ENCODE measurements at places on chromosomes 4 and X. TPM values are rescaled to one million over a fixed set of nuclear protein-coding genes. Genes with fewer than 3 reads are reported as not detected.

DNA sequence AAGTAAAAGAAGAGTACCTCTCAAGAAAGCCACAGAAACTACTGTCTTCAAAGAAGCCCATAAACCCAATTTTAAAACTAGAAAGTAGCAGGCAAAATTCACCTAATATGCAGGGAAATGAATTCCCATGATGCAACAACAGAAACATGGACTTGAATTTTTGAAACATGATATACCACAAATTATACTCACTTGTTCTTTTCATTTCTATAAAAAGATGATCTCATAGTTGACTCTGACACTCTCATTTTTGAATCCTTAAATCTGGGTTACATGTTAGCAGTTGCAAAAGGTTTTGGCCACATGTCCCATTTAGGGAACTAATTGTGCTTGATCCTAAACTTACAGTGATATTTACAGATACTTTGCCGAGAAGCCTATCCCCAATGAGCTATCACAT, 1130.8 kb downstream of the FAT4 start:
- no peaks in the 10 kb centered on the region for H3K36me3 ChIP-seq
- DNase-seq: no peak
- H3K4me1 ChIP-seq: peaks cover 16% of the 10 kb centered on the region
- H3K27ac ChIP-seq: no peak overlapping the region

- no peaks in the 10 kb centered on the region for H3K27me3 ChIP-seq
- no peaks in the 10 kb centered on the region for H3K36me3 ChIP-seq
- DNase-seq: no peak
- no peak overlapping the region for H3K27ac ChIP-seq
- no peaks in the 10 kb centered on the region for H3K4me1 ChIP-seq
Measured at GRCh38 chr4:53233114-53233795, 132.6 kb downstream of the SCFD2 start.

DNA sequence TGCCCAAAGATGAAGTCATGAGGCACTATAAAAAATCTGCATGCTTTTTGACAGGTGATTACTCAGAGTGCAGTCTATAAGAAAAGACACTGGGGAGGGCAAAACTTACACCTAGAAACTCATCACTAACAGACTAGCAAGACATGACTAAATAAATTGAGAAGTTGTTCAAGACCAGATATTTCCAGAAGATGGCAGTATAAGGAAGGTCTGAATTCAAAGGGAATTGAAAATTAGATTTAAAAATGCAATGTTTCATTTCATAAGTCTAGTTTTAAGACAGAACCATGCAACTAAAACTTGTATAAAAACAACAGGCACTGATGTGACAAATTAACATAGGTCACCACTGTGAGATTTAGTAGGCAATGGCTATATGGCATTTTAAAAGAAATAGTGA, 232.5 kb upstream of the POF1B start:
- DNase-seq: no peak
- H3K4me1 ChIP-seq: no peaks in the 10 kb centered on the region
- no peaks in the 10 kb centered on the region for H3K36me3 ChIP-seq
- H3K27ac ChIP-seq: no peak overlapping the region
- no peaks in the 10 kb centered on the region for H3K27me3 ChIP-seq

- no peaks in the 10 kb centered on the region for H3K27me3 ChIP-seq
- H3K36me3 ChIP-seq: no peaks in the 10 kb centered on the region
- no peak for DNase-seq
- H3K27ac ChIP-seq: no peak overlapping the region
- no peaks in the 10 kb centered on the region for H3K4me1 ChIP-seq
- no peak overlapping the region for H3K4me3 ChIP-seq
Measured at GRCh38 chr4:146494143-146494542, 27.6 kb downstream of the SLC10A7 start.

DNA sequence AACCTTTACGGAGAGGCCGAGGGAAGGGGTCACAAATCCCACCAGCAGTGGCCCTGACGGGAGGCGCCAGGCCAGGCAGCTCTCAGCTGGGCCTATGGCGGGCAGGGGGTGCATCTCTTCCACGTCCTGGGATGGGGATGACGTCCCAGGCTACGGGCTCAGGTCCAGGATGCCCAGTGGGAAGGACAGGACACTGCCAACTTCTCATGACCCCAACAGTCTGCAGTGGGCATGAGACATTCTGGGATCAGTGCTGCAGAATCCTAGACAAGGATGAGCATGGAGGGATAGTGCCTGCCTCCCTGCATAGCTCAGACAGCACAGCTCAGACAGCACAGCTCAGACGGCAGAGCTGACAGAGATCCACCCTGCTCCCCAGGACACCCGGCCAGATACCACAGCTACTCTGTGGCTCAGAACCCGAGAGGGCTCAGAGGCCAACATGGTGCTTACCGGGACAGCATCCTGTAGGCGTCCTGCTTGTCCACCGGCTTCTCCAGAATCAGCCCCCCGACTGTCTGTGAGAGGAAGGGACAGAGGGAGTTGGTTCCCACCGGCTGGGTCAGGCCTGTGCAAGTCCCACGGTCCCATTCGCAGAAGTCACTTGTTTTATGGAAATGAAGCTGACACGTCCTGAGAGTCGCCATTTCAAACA, 17.3 kb downstream of the ASMTL start:
- peaks cover 68% of the 10 kb centered on the region for H3K36me3 ChIP-seq
- H3K4me1 ChIP-seq: no peaks in the 10 kb centered on the region
- no peak overlapping the region for H3K4me3 ChIP-seq

ADH7 gene
- total RNA-seq: not detected

GRCh38 chr4:17030543-17030942, 132.1 kb upstream of the LDB2 start:
- no peaks in the 10 kb centered on the region for H3K27me3 ChIP-seq
- no peaks in the 10 kb centered on the region for H3K4me1 ChIP-seq
- no peak for DNase-seq
- H3K4me3 ChIP-seq: no peak overlapping the region
- H3K27ac ChIP-seq: no peak overlapping the region

DNA sequence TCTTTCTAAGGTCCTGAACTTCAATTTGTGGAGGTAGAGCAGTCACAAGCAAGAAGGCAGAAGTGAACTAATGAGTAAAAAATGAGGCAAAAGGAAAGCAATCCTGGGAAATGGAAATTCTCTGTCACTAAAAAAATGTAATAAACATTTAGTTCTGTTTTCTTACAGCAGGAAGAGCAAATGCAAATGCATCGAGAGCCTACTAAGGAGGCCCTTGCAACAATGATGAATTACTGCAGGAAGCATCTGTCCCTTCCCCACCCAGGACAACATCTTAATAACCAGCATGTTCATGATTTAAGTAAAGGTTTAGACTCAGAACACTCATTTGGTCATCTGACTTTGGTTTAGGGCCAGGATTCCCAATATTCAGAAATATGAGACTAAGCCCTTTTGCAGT, 341.4 kb upstream of the NOCT start:
- DNase-seq: no peak
- no peaks in the 10 kb centered on the region for H3K4me1 ChIP-seq
- H3K4me3 ChIP-seq: no peak overlapping the region
- H3K36me3 ChIP-seq: no peaks in the 10 kb centered on the region
- no peaks in the 10 kb centered on the region for H3K27me3 ChIP-seq

GRCh38 chrX:119288890-119289393, 52.9 kb downstream of the PGRMC1 start:
- DNase-seq: no peak
- H3K4me1 ChIP-seq: no peaks in the 10 kb centered on the region
- no peaks in the 10 kb centered on the region for H3K36me3 ChIP-seq
- H3K27ac ChIP-seq: no peak overlapping the region
- H3K27me3 ChIP-seq: no peaks in the 10 kb centered on the region
- H3K4me3 ChIP-seq: no peak overlapping the region

DNA sequence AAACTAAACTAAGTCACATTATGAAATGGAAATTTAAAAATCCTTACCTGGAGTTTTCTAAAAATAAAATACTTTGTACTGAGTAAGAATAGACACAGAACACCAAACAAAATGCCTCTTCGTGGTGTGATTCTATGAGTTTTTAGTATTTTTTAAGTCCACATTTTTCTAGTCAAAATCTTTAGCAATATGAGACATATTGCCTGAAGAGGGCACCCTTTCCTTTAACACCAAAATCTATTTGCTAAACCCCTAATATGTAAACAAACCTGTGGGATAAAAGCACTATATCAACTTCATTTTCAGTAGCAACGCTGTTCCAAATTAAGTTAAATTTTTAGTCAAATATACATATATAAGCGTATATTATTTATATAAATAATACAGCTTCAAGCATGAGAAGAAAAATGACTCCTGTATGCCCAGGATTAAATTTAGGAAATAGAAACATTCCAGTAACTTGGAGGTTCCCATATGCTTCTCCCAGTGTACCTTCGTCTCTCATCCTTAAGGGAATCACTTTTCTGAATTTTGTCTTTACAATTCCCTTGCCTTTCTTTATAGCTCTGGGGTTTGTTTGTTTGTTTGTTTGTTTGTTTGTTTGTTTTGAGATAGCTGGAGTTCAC, 23.0 kb upstream of the PGM2 start:
- H3K27ac ChIP-seq: no peak overlapping the region
- no peak for DNase-seq
- peaks cover 6% of the 10 kb centered on the region for H3K4me1 ChIP-seq
- H3K4me3 ChIP-seq: no peak overlapping the region
- H3K27me3 ChIP-seq: no peaks in the 10 kb centered on the region
- no peaks in the 10 kb centered on the region for H3K36me3 ChIP-seq
